ENCODE measurements at places on chromosomes 2 and 18.

DNA sequence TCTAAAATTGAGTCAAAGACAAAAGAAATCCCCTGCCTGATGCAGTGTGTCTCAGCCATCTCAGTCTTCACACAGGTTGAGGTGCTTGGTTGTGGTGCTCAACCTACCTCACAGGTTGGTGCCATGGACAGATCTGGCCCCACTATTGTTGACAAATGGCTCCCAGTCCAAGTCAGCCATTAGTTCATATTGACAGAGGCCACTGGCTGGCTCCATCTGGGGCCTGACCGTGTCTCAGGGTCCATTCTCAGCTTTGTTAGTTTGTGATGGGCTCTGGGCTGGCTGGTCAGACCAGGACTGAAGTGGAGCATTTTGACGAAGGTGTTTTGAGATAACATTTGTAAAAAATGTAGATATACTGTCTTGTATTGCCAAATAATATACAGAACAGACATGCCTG, 36.9 kb downstream of the MRPL33 start:
- no peak for DNase-seq

DNA sequence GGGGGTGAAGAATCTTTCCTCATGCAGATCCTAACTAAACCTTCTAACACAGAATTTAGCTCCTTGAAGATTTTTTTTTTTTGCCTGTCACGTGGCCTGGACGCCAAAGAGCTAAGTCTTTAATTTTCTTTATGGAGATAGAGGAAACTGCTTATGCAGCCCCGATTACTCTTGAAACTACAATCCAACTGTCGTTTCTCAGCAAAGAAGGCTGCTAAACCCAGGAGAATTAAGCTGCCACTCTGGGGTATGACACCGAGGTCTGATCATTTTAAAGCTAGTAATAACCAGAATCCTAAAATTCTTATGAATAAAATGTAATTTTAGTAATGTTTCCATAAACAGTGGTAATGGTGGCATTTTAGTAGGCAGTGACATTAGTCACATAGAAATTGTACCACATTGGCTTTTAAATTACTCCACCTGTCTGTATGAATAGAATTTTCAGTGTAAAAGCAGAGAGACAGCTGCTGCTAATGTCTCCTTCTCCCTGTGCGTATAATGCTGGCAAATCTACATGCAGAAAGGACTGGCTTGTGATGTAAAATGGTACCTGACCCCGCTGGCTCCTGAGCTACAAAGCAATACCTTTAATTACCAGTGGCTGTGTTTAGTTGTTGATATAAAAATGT, 86.5 kb downstream of the MEIS1 start:
- no peak for DNase-seq

- DNase-seq: no peak
These were observed 10.7 kb downstream of the VPS54 start for GRCh38 chr2:64008434-64009009.

DNA sequence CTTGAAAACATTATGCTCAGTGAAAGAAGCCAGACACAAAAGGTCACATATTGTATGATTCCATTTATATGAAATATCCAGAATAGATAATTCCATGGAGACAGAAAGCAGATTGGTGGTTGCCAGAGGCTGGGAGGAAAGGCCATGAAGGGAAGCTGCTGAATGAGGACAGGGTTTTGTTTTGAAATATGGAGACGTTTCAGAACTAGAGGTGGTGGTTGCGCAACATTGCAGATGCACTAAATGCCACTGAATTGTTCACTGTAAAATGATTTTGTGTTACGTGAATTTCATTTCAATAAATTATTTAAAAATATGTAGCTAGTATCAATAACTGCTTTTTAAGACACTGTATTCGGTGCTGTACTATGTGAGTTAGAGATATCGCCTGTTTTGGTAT, 101.7 kb upstream of the ZNF236 start:
- DNase-seq: no peak

DNA sequence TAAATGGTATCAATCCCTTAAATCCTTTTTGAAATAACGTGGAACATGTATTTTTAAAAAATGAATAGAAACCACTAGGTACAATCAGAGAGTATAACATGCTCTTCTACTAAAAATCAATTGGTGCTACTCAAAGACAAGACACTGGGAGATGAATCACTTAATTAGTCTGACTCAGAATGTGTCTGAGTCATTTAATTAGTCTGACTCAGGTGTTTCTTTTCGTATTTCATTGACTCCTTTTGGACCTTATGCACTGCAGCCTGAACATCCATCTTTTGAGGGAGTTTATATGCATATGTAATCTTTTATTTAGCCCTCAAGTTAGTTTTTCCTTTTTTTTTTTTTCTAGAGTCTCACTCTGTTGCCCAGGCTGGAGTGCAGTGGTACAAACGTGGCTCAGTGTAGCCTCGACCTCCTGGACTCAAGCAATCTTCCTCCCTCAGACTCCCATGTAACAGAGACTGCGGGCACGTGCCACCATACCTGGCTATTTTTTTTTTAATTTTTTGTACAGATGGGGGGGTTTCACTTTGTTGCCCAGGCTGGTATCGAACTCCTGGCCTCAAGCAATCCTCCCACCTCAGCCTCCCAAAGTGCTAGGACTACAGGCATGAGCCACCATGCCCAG, 26.5 kb downstream of the PPP4R3B start:
- DNase-seq: no peak

DNA sequence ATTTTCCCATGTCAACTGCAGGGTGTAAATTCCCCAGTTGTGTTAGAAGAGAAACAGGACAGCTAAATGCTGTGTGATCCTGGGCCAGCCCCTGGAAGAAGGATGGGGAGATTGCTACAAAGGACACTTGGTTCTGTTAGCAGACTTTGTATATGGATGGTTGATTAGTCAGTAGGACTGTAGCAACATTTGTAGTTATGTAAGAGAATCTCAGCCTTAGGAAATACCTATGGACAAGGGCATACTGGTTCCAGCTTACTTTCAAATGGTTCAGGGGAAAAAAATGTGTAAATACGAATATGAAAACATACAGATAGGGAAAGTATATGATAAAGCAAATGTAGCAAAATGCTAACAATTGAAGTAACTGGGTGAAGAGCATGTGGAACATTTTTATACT, 47.6 kb downstream of the GNAL start:
- no peak for DNase-seq

GRCh38 chr18:43571078-43571689, 293.9 kb upstream of the SYT4 start:
- peak; percentile 30 for DNase-seq

All from germinal center (tissue), 1 donor.